ENCODE measurements at places on chromosomes 3 and 15.

DNA sequence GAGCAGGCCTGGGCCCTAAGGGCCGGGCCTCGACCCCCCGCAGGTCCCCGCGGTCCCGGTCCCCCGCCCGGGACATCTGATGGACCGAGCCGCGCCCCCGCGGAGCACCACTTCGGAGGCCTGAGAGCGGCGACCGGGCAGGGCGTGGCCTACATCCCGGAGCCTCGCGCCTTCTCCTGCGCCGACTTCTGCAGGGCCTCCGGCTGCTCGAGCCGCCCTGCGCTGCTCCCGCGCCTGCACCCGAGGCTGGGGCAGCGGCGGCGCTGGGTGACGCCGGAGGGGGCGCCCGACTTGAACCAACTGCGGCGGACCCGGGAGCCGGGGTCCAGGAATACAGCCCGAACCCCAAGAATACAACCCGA, 14.9 kb upstream of the GP9 start:
- DNase-seq: no peak

- no peak for DNase-seq
These were observed 471.0 kb upstream of the PROK2 start for GRCh38 chr3:72255791-72256559.

- DNase-seq: no peak
These were observed at the start of gene GPR15 for GRCh38 chr3:98531622-98532274. Gene GPR15 (plus strand): TSS chr3:98531978. CDS start chr3:98532034, 56 bp downstream.

GRCh38 chr3:37689645-37690356, 171.9 kb upstream of the CTDSPL start:
- no peak for DNase-seq

GRCh38 chr3:146818866-146819265, 213.7 kb upstream of the PLSCR5 start:
- DNase-seq: no peak

DNA sequence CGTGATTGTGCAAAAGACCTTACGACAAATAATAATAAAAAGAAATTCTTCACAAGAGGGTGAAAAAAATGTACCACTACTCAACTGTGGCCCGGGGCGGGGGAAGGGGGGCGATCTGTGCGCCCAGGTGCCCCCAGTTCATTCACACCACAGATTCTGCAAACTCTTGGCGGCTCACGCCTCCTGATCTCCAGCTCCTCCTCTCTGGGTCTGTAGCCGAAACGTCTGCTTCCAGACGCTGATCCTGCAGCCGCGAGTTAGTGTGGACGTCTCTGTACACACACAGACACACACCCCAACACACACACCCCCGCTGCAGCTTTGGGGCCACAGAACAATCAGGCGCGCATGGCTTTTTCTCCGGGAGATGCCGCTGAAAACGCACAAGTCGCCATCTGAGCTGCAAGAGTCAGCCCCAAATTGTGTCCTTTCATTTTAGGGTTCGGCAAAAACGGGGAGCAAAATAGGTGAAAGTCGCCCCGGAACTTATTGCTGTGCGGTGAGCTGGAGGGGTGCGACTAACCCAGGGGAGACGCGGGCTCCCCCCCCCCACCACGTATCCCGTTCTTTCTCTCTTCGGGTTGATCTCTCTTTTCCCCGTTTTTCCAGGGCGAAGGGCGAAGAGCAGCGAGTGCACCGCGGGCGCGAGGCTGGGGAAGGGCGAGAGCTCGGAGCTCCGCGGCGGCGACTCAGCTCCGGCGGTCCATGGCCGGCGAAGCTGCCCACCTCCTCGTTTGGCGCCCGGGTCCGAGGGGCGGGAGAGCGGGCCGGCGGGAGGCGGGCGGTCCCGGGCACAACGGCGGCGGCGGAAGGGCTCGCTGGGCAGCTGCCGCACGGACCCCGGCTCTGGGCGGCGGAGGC, 505 bp upstream of the WNT5A start:
- DNase-seq: no peak

- DNase-seq: no peak
These were observed 116.1 kb upstream of the DNAJC19 start for GRCh38 chr3:181105646-181106045.

DNA sequence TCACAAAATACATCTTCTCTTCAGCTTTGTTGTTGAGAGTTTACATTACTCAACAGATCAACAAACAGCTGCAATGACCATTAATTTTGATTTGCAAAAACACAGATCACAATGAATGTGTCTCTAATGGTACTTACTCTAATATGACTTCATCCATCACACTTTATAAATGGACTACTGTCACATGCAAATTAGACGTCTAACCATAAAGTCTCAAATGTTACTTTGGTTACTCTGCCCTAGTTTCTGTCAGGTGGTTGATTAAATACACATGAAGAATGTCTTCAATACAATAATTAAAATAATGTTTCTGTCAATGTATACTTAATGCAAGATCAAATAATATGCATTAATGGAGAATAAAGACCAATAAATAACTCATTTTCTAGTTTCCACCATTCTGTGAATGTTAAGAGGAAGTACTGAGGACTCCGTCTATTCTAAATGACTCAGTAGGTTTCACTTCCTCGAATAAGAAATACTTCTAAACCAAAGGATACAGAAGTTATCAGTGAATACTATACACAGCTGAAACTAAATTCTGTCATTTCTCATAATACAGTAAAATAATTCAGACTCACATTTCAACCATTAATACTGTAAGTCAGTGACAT, 145.8 kb downstream of the CBLB start:
- no peak for DNase-seq

- DNase-seq: no peak
These were observed 18.4 kb upstream of the EMC3 start for GRCh38 chr3:10004960-10005564.

GRCh38 chr3:148092624-148093347, 604.9 kb upstream of the AGTR1 start:
- no peak for DNase-seq

DNA sequence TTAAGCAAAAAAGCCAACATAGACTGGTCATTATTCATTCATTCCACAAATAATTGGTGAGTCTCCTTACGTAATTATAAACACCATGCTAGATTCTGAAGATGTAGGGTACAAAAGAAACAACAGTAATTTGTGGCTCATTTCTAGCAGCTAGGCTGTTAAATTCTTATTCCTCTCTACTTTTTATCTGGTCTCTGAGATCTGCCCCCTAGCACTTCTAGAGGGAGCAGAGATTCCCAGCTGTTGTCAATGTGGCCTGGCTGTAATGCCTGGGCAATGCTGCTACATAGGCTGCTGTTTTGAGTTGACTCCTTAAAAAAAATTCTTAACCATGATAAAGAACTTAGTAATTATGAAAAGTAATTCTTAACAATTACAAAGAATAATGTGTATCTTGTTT, 434.9 kb upstream of the THRB start:
- DNase-seq: no peak

- no peak for DNase-seq
These were observed 6.0 kb upstream of the BFSP2 start for GRCh38 chr3:133393691-133394474.

DNA sequence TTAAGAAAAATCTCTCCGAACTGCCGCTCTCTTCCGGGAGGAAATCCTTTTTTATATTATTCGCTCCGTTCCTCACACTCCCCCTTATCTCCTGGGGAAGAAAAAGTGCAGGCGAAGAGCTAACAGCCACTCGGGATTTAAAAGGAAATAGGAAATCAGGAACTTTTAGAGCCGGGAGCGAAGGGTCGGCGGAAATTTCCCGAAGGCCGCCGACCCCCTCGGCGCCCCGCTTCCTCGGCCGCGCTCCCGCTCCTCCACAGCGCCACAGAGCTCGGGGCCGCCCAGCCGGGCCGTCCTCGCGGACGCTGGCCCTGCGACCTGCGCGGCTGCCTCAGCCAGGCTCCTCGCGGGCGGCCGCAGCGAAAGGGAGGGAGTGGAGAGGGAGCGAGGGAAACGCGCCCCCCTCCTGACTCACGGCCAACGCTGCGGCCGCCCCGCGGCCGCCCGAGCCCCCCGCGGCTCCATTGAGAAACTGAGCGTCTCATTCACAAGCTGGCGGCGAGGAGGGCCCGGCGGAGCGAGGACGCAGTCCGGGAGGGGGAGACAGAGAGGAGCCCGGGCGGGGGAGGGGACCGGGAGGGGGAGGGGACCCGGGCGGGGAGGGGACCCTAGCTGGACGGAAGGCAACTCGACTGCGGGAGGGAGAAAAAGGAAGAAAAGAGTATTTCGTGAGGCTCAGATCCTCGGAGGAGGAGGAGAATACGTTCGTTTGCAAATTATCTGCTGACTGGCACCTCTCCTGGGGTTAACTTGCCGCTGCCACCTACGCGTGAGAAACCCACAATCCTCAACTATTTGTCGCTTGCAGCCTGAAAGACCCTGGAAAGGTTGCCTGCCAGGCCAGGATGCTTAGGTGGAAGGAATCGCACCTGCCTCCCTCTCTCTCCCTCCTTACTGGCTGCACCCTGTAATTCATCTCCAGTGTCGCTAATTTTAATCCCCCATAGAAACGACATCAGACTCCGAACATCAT, at the start of gene PTPN9:
Gene PTPN9, minus strand, starts transcription at position 368 of the 973 bp plus-strand sequence. CDS start 539 bp downstream, outside the sequence.
- peak; percentile 51 for DNase-seq

GRCh38 chr15:57734860-57735259, 28.3 kb downstream of the POLR2M start:
- DNase-seq: no peak

- DNase-seq: no peak
These were observed 69.5 kb downstream of the C3orf38 start for GRCh38 chr3:88219138-88219792.

DNA sequence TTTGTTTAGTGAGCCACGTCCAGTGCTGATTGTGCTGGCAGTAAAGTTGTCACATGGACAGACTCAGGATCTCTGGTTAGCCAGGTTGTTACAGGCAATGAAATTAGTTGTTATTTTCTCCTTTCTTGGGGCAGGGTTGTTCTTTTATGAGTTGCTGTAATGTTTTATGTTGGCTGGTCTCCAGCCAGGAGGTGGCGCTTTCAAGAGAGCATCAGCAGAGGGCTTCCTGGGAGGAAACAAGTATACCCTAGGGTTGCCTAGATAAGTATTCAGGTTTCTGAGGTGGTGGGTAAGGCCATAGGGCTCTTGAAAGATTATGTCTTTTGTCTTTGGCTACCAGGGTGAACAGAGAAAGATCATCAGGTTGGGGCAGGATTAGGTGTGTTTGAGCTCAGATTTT, 14.5 kb upstream of the CFAP20DC start:
- no peak for DNase-seq

- DNase-seq: no peak
These were observed 32.1 kb downstream of the ABHD17C start for GRCh38 chr15:80727196-80727595.

DNA sequence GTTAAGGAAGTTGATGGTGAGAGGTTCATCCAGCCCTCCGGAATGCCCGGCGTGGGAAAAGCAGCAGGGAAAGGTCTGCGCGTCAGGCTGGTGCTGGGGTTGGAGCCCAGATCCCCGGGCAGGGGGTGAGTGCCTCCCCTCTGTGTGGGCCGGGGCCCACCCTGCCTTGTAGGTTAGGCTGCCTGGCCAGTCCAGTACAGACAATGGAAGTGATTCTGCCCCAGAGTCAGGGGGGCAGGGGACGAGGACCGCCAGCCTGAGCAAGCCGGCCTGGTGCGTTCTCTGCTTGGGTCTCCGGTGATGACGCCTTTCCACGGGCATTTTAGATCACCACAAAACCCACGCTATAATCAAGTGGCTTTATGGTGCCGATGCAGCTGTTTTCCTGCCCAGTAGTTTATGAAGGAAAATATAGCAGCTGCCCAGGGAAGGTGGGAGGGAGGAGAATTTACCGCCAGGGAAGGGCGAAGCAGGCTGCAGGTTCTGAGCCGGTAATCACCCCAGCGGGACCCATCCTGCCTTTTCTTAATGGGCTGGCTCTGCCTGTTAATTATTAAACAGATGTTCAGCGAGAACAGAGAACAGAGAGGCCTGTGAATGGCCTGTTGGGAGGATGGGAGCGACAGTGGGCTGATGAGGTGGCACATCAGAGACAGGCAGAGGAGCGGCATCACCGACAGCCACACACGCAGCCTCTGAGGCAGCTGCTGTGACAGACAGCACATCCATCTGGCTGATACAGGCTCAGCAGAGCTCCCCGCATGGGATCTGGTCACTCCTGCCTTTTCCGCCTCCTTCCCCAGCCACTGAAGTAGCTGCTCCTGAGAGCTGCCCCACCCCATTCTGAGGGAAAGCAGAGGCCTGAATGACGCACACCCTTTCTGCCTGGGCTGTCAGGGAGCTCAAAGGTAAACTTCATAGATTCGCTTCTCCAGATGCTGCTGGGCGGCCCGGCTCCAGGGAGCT, 35.2 kb downstream of the BDH1 start:
- no peak for DNase-seq

GRCh38 chr15:34039790-34040113, 748 bp upstream of the AVEN start:
- no peak for DNase-seq

- DNase-seq: no peak
These were observed 38.3 kb downstream of the SLC6A6 start for GRCh38 chr3:14440531-14441239.

- no peak for DNase-seq
These were observed 16.0 kb upstream of the RNU6-1 start for GRCh38 chr15:67855842-67856241.

DNA sequence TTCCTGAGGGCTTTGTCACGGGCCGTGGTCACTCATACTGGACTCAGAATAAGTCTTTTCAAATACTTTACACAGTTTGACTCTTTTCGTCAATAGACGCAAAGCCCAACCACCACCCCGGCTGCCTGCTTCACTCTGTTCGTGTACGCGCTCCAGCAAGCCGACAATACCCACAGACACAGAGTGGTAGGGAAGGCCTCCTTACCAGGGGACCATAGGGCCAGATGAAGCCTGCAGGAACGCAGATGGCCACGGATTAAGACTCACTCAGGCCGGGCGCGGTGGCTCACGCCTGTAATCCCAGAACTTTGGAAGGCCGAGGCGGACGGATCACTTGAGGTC, 29.7 kb downstream of the EFCAB12 start:
- DNase-seq: no peak

DNA sequence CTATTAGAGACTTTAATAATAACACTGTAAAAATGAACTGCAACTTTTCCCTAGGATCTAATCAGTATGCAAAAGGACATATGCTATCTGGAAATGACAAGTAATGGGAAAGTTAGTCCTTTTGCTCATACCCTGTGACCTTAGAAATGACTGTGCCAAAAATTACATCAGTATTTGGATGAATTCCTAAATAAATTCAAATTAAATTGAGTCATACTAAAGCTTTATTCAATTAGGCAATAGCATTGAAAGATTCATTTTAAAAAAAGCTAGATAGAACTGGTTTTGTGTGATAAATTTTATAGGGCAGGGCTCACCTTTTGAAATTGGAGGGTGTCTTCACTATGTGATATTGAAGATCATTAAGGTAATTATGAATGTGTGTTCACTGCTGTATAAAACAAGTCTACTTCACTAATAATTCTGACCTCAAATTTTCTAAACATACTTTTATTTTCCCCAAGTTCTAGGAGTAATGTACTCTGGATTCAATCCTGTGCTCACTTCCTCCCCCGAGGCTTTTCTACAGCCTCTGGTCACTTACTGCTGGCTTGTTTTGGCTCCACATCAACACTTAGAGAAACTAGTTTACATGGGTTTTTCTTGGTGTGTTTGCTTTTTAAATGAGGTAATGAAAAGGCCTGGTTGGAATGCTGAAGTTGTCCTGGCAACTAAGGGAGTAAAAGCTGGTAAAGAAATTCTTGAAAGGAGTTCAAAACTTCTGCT, 44.4 kb upstream of the SPTSSB start:
- DNase-seq: no peak

- DNase-seq: no peak
These were observed 258.6 kb downstream of the TIGIT start for GRCh38 chr3:114552527-114552812.

GRCh38 chr15:55868707-55869106, 124.7 kb downstream of the NEDD4 start:
- no peak for DNase-seq

- no peak for DNase-seq
These were observed 20.3 kb upstream of the ABTB1 start for GRCh38 chr3:127652246-127652995.

Measured in activated CD4-positive, alpha-beta T cell treated with anti-CD3 and anti-CD28 coated beads for 1 hour (primary cell).